ENCODE measurements at places on chromosomes 3 and 15. TPM values are rescaled to one million over a fixed set of nuclear protein-coding genes. Genes with fewer than 3 reads are reported as not detected.

CCNDBP1 gene
- total RNA-seq: 108 TPM

POLQ gene
- total RNA-seq: 27.0 TPM

CLDN16 gene
- total RNA-seq: not detected

- no peak for DNase-seq
These were observed 475.6 kb downstream of the FOXP1 start for GRCh38 chr3:71107926-71108325.

DNA sequence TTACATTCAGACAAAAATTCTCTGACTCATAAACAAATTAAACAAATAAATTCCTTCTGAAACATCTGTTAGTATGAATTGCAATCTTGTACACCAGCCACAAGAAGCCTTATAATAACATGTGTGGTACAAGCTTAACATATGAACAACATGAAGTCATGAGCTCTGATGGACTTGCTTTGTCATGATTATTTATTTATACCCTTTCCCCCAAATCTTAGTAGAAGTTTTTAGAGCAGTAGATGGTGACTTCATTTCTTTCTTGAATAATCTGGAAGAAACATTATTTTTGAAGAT, 633.4 kb downstream of the EPHA3 start:
- no peak for DNase-seq

DNA sequence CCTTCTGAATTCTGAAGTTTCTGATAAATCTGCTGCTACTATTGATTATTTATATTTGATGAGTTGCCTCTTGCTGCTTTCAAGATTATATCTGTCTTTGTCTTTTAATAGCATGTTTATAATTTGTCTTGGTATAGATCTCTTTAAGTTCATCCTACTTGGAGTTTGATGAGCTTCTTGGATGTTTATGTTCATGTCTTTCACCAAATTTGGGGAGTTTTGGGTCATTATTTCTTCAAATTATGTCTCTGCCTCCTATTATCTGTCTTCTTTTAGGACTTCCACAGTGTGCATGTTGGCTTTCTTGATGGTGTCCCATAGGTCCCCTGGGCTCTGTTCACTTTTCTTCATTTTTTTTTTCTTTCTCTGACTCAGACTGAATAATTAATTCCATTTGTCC, 32.3 kb upstream of the EDEM1 start:
- no peak for DNase-seq

DNA sequence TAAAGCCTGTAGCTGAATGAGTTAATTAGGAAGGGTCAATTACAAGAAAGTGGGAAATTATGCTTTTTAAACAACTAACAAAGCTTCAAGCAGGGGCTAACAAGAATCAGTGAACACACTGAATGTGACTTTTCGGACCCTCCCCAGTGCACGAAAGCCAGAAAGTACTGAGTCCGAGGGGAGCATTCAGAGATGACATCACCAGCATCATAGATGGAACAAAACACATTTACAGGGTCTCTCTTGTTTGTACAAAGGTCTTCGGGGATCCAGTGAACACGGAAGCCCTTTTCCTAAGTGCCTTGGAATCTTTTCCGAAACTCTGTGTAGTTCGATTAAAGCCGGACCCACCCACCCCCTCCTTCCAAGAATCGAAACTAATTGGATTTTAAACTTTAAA, 829 bp downstream of the DCP1A start:
- no peak for DNase-seq

All from activated CD4-positive, alpha-beta memory T cell treated with anti-CD3 and anti-CD28 coated beads, Interleukin-2, amount 10 ng/mL, durations not matched to agents 7 days and 5 days (primary cell).